ENCODE measurements at places on chromosomes 5 and 9.

DNA sequence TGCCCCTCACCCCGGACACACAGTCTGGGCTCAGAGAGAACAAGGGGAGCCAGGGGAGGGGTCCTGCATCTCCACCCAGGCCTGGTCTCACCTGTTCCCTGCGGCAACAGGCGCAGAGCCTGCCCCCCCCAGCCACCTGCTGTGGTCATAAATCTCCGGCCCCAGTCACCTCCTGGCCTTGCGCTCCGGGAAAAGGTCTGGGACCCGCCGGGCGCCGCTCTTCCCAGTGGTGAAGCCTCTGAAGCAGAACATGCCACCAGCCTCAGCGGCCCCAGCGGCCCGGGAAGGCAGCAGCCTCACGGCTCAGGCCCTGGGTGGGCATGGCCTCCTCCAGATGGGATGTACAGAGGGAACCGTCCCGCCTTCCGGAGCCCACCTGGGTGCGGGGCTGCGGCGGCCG, 20.6 kb downstream of the NOTCH1 start:
- no peak for DNase-seq

DNA sequence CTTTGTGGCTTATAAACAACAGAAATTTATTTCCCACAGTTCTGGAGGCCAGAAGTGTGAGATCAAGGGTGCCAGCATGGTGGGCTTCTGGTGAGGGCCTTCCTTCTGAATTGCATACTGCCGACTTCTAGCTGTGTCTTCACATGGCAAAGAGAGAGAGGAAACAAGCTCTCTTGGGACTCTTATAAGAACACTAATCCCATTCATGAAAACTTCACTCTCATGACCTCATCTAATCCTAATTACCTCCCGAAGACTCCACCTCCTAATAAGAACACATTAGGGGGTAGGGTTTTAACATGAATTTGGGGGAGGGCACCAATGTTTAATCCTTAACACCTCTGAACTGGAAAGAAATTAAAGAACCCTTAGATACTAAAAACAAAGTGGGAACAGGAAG, 75.9 kb upstream of the MINAR2 start:
- no peak for DNase-seq

GRCh38 chr9:70113403-70114022, 69.9 kb downstream of the MAMDC2 start:
- DNase-seq = peak; percentile 34

DNA sequence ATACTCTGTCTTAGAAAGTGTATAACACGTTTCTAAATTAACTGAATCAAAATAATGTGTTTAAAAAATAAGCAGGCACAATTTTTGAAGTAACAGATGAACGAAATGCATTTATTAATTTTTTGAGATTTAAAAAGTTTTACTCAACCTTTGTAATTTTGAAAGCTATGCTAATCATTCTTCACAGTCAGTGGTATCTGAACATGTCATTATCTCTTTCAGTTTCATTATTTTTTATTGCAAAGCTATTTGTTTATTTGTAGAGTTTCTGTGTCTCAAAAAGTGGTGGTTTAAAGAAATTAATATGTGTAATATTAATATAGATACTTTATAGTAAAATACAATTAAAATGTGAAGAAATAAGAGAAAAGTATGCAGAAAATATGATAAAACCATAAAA, 11.2 kb downstream of the CHSY3 start:
- DNase-seq = no peak

- no peak for DNase-seq
Observed at GRCh38 chr5:116459301-116459700, 115.3 kb downstream of the SEMA6A start.

- no peak for DNase-seq
Observed at GRCh38 chr5:36243653-36244052, 1.9 kb upstream of the NADK2 start.

DNA sequence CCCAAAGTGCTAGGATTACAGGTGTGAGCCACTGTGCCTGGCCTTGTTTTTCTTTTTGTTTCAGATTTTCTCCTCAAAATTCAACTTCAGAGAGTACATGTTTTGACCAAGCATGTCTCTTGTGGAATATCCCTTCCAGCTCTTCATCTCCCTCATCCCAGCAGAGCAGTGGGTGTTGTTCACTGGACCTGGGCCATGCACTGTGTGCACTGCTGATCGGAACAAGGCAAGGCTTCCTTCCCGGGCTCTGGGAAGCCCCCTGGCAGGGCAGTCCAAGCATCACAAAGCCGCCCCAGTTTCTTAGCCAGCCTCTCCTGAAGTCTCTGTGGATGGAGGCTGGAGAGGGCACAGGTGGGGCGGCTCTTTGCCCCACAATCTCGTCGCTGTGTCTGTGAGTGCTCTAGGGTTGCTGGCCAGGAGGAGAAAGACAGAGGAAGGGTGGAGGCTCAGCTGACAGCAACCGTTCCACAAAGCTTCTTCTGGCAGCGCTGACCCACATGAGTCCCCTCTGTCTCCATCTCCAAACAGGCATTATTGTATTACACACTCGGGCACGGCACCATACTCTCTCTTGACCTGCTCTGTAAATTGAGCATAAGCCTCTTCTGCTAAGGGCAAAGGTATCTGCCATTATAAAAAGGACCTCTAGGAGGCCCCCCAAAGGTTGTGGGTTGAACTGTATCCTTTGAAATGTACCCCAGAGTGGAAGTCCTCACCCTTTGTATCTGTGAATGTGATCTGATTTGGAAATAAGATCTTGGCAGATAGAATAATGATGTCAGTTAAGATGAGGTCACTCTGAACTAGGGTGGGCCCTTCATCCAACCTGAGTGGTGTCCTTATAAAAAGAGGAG, 89.6 kb downstream of the TARS1 start:
- no peak for DNase-seq

DNA sequence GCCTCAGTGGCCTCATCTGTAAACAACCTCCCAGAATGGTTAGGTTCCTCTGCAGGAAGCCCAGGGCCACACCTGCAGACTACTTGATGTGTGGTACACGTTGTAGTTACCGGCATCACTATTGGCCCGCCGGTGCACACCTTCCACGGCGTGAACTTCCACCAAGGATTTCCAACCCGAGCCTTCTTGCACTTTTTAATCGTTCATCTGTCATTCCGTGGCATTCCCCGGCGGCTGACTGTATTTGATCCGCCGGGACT, 5.3 kb upstream of the TRIM41 start:
- no peak for DNase-seq

GRCh38 chr9:2298217-2298616, 283.1 kb downstream of the SMARCA2 start:
- no peak for DNase-seq

DNA sequence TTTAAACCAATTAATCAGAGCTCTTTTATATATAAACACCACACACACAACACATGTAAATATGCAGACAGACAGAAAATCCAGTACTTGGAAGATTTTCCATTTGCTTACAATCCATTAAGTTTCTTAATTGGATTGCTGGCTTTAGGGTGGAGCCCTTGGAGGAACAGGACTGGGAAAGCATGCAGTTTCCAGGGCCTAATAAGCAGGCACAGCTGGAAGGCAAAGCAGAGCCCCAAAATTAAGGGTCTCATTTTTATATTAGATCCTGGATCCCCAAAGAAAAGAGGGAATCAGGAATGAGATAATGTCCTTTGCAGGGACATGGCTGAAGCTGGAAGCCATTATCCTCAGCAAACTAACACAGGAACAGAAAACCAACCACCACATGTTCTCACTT, 13.1 kb upstream of the SMC2 start:
- DNase-seq = no peak

- DNase-seq = no peak
Observed at GRCh38 chr9:79312686-79313421, 258.9 kb upstream of the TLE4 start.

- DNase-seq = no peak
Observed at GRCh38 chr5:135276151-135276550, 122.9 kb downstream of the MACROH2A1 start.

DNA sequence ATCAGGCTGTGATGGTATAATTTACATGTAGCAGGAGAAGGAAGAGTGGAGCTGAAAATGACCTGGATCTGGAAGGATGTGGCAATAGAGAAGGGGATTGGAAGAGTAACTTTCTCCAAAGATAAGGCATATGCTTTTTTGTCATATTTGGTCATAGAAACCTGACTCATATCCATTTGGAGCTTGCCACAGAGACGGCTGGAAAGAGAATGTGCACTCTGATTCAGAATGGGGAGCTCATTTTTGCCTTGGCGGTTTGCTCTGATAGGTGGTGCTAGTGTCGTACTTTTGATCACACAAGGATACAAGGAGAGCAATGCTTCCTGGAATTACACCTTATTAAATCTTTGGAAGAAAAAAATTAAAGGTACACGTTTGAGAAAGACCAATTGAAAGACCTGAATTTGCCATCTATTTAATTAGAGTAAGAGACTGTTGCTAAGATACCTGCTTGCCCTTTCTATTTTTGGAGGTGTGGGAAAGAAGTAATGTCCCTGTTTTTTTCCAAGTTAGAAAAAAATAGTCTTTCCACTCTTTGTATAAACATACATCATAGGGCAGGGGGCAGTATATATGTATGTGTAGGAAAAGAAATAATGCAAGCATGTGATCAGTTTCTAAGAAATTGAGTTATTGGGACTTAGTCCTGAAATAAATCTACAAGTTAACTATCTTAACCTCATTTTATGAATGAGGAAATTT, 5.4 kb downstream of the LSM11 start:
- no peak for DNase-seq

GRCh38 chr9:113954591-113954990, 78.5 kb downstream of the ZNF618 start:
- DNase-seq = no peak

DNA sequence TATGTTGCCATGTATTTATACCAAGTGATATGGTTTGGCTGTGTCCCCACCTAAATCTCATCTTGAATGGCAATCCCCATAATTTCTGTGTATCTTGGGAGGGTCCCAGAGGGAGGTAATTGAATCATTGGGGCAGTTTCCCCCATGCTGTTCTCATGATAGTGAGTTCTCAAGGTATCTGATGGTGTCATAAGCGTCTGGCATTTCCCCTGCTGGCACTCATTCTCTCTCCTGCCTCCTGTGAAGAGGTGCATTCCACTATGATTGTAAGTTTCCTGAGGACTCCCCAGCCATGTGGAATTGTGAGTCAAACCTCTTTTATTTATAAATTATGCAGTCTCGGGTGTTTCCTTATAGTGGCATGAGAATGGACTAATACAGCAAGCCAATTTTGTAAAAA, 140.8 kb upstream of the ADAMTSL1 start:
- no peak for DNase-seq

- no peak for DNase-seq
Observed at GRCh38 chr5:44613936-44614335, 194.8 kb upstream of the MRPS30 start.

DNA sequence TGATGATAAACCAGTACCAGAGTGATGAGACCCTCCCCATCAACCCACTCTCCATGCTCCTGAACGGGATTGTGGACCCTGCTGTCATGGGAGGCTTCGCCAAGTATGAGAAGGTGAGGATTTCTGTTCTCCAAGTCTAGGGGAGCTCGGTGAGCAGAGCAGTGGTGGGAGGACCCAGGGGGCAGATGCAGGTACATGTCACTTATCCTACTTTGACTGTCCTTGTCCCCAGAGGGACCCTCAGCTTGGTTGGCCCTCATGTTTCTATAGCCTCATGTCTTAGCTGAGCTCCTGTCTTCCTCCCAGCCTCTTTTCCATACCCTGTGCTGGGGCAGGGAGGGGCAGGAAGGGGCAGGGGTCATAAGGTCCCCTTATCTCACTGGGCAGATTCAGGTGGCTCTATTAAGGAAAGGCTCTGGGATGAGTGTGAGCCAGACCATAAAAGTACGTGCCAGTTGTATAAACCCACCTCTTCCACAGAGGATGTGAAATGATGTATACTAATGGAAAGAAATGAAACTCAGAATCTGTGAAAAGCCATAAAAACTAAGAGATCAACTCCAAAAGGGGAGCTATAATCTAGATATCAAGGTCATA, 38.0 kb upstream of the FOXI1 start:
- no peak for DNase-seq

GRCh38 chr5:124908581-124909451, 162.4 kb upstream of the ZNF608 start:
- DNase-seq = peak; percentile 73

- DNase-seq = no peak
Observed at GRCh38 chr9:81871695-81872094, 56.5 kb upstream of the SPATA31D4 start.

DNA sequence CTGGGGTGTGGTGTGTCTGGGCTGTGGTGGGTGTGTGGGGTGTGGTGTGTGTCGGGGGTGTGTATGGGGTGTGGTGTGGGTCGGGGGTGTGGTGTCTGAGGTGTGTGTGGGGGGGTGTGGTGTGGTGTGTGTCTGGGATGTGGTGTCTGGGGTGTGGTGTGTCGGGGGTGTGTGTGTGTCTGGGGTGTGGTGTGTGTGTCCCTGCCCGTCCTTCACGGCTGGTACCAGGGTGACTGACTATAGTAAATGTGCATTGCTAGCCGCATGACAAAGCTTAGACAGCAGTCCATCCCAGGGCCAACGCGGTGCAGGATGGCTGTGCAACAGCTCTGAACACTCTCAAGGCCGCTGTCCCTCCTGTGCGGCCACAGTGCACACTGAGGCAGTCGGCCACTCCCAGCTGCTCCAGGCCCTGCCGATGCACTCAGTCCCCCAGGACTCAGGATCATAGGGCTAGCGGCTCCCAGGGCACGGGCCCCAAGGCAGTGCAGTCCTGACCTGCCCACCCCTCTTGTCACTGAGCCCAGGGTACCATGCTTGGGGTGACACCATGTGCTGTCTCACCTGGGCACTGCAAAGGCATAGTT, 54.0 kb downstream of the SECISBP2 start:
- DNase-seq = no peak

DNA sequence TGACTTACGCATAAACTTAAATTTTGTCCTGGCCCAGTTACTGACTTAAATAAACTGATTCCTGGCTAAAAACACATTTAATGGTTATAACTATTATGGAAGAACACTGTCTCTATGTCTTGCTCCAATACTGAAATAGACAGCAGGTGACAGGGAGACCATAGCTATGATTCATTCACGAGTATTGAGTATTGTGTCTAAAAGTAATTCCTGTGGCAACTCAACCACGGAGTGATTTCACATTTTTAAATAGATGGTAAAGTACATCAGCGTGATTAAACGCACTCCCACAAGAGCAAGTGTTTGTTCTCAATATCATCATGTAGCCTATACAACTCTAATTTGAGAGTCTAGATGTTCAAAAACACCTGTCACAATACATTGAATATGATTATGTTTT, 35.9 kb upstream of the PCSK1 start:
- DNase-seq = no peak

DNA sequence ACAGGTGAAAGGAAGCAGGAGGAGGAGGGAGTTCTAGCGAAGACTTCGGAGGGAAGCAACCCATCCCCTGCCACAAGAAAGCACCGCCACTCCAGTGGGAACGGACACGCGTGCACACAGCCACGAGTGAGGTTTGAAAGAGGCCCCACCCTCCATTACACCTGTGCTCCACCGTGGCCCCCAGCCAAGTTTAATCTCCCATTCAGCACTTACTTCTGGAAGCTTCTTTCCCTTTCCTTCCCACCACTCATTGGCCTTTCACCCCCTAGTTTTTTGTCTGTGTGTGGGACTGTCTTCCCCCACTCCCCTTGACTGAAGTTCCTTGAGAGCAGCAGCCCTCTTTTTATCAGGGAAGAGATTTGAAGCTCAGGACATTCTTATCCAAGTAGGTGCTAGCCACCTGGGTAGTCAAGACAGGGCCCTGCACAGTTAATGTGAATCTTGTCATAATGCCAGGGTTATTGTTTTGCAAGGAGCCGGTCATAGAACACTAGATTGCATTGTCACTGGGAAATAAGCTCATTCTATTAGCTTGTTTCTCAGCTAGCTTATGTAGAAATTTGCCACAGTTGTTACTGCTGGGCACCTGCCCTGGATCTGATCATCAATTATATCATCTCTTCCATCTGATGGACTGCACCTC, 256.0 kb downstream of the DOCK8 start:
- no peak for DNase-seq

GRCh38 chr5:134649163-134649835, 714 bp downstream of the SEC24A start:
- DNase-seq = peak; percentile 40
